Kidney epithelial cell (primary cell): ENCODE measurements at places on chromosomes 16 and 17. TPM values are rescaled to one million over a fixed set of nuclear protein-coding genes. Genes with fewer than 3 reads are reported as not detected.

DNA sequence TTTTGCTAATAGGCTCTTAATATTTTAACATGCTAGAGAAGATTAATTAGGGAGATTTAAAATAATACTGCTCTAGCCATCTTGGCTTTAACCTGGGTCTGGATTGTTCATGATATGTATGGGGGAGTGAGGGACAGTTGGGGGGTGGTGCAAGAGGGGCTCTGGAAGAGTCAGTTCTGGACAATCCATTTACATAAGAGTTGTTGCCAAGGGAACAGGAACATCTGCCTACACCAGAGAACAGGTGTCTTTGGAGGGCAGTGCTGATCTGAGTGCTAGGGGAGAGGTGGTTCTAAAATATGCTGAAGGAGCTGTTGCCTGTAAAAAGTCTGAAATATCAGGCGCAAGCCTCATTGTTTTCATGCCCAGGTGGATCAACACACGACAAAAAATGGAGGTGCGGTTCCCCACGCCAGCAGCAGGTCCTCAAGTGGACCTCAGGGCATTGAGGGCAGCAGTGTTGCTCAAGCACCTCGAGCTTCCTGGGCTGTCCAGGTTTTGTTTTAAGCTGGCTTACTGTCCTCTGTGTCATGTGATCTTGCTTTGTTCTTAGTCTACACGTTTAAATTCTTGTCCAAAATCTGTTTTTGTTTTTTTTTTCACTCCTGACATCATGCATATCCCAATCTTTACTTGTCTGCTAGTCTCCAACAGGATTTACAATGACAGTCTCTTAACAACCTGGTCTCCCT, 25.4 kb upstream of the WSB1 start:
- DNase-seq, result no peak

The SOX8 gene
- 0.71 and 1.3 TPM in 2 replicates for total RNA-seq

DNA sequence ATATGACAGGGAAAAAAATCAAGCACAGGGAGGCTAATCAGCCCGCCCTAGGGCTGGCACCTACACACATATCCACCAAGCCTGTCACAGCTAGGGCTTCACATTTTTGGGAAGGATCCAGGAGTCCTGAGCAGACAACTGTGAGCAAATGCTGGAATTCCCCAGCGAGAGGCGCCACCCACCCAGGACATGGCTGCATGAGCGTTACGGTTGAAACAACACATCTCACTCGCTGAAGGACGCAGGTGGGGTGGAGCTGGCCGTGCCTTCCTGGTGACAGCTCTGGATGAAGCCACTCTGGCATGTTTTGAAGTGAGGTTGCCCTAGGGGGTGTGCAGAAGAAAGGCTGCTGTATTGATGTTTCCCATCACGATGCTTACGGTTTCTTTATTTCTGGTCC, 315.1 kb upstream of the EEF2KMT start:
- no peak for DNase-seq

GRCh38 chr16:84597528-84597896, 20.4 kb downstream of the COTL1 start:
- no peak for DNase-seq

The SEPTIN12 gene
- not detected in 2 replicates for total RNA-seq

DNA sequence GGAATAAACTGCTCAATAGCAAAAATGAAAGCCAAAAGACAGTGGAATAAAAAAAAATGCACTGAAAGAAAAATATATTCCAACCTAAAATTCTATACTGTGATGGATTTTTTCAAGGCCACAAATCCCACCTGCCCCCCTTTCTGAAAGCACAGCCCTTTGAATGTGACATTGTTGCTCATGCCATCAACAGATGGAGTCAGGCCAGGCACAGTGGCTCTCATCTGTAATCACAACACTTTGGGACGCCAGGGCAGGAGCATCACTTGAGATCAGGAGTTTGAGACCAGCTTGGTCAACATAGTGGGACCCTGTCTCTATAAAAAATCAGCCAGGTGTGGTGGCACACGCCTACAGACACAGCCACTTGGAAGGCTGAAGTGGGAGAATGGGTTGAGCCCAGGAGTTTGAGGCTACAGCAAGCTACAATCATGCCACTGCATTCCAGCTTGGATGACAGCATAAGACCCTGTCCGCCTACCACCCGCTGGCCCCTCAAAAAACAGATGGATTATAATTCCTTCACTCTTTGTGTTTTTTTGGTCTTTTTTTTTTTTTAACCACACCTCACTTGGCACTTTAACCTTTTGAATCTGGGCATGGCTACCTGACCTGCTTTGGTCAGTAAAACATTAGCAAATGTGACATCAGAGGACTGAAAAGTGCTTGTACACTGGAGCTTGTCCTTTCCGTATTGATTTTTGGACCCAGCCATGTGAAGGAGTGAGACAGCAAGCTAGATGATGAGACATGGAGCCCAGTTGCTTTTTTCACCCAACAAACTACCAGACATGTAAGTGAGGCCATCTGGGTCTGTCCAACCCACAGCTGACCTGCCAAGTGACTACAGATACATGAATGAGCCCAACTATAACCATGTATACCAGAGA, 36.3 kb downstream of the GLG1 start:
- DNase-seq, result no peak

DNA sequence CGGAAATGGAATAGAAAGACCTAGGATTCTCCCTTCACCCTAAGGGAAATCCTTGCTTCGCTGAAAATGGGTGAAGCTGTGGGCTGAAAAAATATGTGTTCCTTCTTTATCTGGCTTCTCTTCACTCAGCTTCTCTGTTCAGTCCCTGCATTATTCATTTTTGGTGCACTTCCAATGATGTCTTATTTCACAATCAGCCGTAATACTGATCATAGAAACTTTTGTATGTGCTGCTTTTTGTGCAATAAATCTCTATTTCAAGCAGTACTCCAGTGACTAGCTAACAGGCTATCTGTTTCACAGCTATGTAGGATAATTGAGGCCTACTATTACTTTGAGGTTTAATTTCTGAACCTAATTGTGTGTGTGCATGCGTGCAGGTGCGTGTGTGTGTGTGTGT, 144.6 kb downstream of the FOXL1 start:
- DNase-seq, result no peak

DNA sequence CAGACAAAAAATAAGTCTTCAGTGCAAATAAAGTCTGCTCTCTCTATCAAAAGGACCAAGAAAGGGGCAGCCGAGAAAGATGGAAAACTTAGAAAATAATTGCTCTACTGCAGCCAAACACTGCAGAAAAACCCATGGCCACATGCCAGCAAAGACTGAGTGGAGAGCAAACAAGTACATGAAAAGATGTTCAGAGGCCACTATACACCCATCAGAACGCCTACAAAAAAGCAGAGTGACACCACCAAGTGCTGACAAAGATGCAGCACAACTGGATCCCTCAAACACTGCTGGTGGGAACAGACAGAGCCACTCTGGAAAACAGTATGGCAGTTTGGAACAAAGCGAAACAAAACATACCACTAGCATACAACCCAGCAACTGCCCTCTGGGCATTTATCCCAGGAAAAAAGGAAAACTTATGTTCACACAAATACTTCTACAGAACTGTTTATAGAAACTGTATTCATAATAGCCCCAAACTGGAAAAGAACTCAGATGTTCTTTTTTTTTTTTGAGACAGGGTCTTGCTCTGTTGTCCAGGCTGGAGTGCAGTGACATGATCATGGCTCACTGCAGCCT, 36.7 kb downstream of the KIAA0753 start:
- DNase-seq, result no peak

GRCh38 chr17:74329378-74329777, 3.4 kb downstream of the KIF19 start:
- DNase-seq, result no peak
